Activated CD8-positive, alpha-beta memory T cell treated with anti-CD3 and anti-CD28 coated beads, Interleukin-2, amount 10 ng/mL, durations not matched to agents 7 days and 5 days (primary cell): ENCODE measurements at places on chromosomes 6 and 20.

- no peak for DNase-seq
These were observed 7.8 kb downstream of the PREX1 start for GRCh38 chr20:48819821-48820648.

- DNase-seq = no peak
These were observed 1.1 kb upstream of the RNGTT start for GRCh38 chr6:88964509-88964908.

- DNase-seq = no peak
These were observed 222.1 kb upstream of the UFL1 start for GRCh38 chr6:96299525-96299924.

- no peak for DNase-seq
These were observed 60.4 kb upstream of the MPC1 start for GRCh38 chr6:166443166-166443565.

GRCh38 chr20:10935658-10936402, 262.0 kb upstream of the JAG1 start:
- DNase-seq = no peak

DNA sequence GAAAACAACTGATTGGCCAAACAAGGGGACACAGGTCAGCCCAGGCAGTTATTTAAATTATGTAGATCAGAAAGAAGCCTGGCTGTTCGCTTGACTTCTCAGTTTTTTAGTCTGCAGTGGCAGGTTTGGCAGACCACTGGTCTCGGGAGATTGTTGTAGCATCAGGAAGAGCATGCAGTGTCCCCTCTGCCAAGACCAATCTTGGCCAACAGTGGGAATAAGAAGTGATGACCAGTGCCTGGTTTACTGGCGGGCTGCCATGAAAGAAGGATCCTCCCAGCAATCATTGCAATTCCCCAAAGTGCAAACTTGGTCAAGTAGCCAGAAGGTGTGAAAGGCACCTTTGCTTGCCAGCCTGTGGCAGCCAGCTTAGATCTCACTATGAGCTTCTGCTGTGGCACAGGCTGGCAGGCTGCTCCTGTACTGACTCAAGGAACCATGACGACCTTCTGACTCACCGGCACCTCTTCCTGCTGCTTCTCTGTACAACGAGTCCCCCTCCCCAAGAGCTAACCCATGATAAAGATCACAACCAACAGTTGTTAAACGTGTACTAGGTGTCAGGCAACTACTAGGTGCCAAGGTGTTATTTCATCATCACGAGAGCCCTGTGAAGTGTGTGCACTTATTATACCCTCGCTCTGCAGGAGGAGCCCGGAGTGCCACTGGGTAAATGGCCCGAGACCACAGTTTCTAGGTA, 76.8 kb upstream of the DUSP22 start:
- DNase-seq = peak; percentile 77

DNA sequence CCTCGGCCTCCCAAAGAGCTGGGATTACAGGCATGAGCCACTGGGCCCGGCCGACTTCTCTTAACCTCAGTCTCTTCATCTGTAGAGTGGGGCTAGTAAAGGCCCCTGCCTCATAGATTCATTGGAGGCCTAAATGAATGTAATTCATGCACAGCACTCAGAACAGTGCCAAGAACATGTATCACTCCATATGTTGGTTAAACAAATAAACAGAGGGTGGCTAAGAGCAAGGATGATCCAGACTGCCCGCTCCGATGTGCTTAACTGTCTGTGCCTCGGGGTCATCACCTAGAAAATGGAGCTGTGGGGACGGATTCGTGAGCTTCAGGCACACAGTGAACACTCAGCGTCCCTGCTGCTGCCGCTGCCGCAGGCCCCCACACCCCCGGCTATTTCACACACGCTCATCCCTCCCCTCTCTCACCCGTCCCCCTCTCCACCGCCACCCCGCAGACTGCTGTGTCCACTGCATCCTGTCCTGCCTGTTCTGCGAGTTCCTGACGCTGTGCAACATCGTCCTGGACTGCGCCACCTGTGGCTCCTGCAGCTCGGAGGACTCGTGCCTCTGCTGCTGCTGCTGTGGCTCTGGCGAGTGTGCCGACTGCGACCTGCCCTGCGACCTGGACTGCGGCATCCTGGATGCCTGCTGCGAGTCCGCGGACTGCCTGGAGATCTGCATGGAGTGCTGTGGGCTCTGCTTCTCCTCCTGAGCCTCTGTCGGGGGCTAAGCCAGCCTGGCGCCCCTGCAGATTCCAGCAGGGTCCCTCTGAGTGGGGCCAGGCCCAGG, 14.8 kb downstream of the MDFI start:
- DNase-seq = no peak

- DNase-seq = no peak
These were observed 126.1 kb upstream of the RPS6KA2 start for GRCh38 chr6:166752928-166753721.

GRCh38 chr6:43820486-43820885, 50.5 kb downstream of the VEGFA start:
- no peak for DNase-seq

DNA sequence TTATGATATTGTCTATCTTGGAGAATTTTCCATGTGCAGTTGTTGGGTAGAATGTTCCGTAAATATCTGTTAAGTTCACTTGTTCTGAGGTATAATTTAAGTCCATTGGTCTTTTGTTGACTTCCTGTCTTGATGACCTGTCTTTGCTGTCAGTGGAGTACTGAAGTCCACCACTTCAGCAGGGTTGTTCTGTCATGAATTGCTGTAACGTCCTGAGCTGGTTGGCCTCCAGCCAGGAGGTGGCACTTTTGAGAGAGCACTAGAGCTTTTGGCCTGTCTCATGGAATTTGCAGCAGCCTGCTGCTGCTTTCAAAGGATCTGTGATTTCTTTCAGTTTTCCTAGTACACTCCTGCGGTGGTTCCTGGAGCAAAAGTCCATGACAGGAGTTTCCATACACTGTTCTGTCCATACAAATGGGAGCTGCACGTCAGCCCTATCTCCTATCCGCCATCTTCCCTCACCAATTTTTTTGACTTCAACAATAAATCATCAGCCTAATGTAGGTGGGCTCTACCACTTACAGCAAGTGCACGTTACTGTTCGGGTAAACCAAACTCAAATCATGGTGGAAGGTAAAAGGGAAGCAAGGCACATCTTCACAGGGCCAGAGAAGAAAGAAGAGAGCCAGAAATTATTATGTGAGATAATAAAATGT, 46.9 kb upstream of the TRERF1 start:
- DNase-seq = no peak
